ENCODE measurements at places on chromosomes 7 and 10.

- DNase-seq: no peak
Measured at GRCh38 chr10:79383974-79384606, 36.8 kb downstream of the PPIF start.

DNA sequence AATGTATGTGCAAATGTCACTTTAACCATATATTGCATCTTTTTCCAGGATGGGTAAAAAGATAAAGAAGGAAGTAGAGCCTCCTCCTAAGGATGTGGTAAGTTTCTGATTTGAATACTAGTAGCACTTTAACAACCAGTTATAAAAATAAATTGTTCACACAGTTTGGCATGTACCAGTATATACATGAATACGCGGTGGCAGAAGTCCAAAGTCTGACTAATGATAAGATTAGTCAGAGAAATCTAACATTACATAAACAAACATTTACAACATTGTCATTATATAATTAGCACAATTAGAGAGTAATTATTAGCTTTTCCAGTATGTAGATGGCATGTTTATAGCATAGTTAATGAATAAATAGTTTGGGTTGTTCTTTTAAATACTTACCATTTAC is 4.1 kb downstream of the ARMC3 start:
- no peak for DNase-seq

DNA sequence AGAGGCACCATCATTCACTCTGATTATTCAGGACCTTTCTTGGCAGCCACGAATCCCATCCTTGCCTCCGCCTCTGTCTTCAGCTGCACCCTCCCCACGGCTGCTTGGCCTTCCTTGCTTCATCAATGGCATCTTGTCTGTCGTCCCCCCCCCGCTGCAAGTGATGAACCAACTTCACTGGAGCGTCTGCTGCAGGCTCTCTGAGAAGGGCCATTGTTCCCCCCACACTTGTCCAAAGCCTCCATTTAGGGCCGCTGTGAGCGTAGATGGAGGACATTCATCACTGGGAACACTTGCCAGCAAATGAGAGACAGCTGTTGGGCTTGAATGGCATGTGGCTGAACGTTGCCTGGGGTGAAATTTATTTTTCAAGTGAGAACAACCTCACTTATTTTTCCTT is 20.1 kb downstream of the AFAP1L2 start:
- no peak for DNase-seq

DNA sequence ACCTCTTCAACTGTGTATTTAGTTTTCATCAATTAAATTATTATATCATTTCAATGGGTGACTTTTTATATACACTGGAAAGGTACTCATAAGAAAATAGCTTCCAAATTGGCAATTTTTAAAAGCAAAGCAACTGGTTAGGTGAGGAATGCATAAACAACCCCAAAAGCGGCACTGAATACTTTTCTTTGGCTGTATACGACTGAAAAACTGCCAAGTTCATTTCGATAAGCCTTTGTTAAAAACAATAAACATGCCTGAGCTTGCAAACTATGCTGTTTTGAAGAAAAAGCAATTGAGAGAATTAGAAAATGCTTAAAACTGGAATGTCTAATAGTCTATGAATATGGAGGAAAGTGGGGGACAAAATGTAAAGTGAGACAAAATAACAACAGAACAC is 2.9 kb downstream of the SLC16A12 start:
- DNase-seq: no peak

- DNase-seq: no peak
Measured at GRCh38 chr10:95335933-95336699, 45.3 kb upstream of the PDLIM1 start.

- no peak for DNase-seq
Measured at GRCh38 chr7:138954545-138955475, 26.4 kb downstream of the KIAA1549 start.

- no peak for DNase-seq
Measured at GRCh38 chr10:94104316-94105000, 110.7 kb downstream of the PLCE1 start.

DNA sequence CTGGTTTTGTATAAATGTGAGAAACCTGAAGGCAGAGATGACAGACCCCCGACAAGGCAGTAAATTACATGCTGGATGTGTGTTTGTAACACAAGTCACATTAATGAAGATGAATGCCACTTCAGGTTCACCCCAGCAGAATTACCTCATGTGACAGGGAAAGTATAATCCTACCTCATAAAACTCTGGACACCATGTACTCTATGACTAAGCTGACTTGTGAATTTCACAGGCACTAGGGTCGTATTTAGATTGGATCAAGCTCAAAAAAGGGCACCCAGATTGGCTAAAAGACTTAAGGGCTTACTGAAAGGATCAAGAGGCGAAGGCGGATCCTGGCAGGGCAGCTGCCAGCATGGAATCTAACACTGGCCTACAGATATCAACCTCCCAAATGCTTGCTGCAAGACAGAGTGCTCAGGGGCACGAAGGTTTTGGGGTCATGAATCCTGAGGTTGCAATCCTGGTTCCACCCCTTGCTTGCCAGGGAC is 161.4 kb downstream of the PIP4K2A start:
- DNase-seq: no peak

DNA sequence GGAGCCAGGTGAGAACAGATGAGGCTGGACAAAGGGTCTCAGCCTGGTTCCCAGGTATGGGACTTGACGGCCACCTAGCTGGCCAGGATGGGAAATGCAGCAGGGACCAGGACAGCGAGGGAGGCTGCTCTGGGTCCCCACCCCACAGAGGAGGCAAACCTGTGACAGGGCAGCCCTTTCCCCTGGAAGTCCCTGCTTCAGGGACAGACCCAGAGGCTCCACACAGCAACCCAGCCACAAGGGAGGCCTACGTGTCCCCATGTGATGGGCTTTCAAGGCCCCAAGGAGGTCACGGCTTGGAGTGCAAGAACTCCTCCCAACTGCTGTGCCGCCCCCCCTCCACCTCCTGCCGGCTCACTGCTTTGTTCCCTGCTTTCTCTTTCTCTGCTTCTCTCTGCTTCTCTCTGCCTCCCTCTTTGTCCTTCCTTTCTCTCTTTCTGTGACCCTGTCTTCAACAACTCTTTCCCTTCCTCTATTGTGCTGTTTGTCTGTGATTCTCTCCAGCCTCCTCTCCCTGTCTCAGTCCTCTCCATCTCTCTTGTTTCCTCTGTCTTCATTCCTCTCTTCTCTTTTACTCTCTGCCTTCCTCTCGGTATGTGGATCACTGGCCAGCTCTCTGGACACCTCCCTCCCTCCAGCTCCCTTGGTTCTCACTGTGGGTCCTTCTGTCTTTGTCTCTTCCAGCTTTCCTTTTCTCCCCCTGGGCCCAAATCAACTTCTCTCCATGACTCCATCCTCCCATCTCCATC is 9.6 kb upstream of the EIF5AL1 start:
- DNase-seq: no peak

- DNase-seq: no peak
Measured at GRCh38 chr10:124647421-124648130, 96.6 kb downstream of the FAM53B start.
